ENCODE measurements at places on chromosomes 5 and 9.

GRCh38 chr5:4128994-4129393 is 533.4 kb downstream of the IRX1 start:
- DNase-seq, result no peak

DNA sequence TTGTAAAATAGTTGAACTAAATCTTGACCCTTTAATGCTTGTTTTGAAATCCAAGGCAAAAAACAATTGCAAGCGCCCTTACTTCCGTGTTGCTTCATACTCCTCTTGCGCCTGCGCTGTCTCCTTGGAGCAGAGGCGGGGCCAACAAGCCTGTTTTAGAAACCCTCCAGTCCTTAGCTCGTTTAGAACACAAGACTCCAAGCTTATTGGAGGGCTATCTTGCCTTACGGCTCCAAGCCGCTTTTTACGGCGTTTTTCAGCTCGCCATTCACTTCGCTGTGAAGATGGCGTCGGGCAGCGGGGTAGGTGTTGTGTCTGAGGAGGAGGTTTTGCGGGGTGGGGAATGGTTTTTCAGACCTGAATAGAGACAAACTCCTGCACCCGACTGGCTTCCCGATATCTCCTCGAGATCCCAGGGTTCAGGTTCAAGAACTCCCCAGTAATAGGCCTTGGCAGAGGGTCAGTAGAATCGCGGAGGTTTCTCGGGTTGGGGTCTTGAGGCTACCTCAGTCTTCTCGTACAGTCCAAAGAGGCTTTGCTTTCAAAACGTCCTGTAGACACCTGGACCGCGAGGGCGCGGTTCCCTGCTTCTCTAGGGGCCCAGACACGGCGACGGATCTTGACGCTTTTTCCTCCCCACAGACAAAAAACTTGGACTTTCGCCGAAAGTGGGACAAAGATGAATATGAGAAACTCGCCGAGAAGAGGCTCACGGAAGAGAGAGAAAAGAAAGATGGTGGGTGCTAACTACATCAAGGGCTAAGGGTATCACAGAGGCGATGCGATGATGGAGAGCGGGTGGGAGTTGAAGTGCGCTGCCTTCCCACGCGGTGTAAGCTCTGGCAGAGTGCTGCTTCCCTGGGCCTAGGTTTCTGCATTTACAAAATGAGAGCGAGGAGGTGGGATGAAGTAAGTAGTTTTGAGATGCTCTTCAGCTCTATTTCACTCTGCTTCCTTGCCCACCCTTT is at the start of gene ZMAT2:
Gene ZMAT2, plus strand, starts transcription at position 271 of the 968 bp plus-strand sequence. Its CDS starts 14 bp downstream, at position 285.
- peak; percentile 95 for DNase-seq

DNA sequence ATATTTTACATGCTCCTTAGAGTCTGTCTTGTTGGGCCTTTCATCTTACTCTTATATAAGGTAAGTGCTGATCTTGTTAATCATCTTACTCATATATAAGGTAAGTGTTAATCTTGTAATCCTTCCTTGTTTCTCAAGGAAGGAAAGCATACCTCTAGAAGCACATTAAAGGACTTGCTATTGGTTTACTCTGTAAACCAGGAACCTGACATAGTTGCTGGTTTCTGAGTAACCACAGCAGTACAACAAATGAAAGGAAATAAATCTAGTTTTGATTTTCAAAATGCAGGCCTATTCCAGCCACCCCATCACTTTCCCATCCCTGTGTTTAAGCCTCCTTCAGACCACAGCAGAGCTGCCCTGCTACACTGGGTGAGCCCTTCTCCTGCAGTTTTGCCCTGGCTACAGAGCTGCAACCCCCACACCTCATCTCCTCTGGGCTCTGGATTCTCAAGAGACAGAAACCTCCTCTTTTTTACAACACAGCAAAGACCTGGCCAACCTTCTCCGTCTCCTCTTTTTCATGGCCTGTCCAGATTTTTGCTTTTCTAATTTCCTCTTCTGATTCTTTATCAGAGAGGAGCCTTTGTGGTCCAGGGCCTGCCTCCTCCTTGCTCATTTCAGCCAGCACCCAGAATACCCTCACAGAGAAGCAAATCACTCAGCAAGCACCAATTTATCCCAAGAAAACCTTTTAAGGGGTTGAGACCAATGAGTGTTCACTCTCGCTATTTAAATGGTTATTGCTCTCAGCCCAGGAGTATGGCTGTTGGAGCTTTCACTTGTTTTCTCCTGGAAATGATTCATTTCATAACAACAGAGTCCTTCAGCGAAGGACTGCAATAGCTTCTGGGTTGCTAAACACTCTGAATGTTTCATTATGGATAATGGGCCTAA is 103.2 kb downstream of the FSTL4 start:
- DNase-seq, result no peak

- DNase-seq, result no peak
Observed at GRCh38 chr5:176899946-176900779, 1.0 kb upstream of the HK3 start.

DNA sequence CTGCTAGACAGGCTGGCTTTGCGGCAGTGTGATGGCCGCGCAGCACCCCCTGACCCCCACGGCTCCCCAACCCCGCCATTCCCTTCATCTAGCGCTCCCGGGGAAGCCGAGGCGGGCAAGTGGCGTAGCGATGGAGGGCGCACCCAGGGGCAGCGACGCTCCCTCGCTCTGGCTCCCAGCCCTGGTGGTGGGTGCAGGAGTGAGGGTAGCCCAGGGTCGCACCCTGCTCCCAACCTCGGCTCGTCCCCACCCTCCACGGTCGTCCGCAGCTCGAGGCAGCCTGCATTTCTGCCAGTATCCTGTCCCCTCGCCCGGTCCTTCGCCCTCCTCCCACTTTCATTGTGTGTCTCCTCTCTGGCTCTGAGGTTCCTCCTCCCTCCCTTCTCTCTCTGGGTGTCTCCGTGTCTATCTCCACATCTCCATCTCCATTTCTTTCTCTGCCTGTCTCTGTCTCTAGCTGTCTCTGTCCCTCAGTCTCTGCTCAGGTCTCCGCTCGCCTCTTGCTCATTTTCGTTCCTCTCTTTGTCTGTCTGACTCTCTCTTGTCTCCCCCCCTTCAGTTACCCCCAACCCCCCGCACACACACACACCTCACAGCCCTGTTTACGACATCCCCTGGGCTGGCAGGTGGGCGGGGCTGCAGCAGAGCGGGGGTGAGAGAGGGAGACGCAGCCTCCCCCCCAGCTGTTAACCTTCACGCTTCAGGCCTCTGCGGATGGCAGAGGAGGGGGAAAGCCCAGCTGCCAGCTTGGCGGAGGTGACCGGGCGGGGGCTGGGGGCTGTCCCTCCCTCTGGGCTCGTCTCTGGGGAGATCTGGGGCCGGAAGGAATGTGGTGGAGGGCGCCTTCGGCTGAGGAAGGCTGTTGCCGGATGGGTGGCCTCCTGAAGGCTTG is 48.7 kb upstream of the PSD2 start:
- DNase-seq, result peak; percentile 43

All from CD4-positive, alpha-beta memory T cell (primary cell).